ENCODE measurements at places on chromosomes 11 and 22.

DNA sequence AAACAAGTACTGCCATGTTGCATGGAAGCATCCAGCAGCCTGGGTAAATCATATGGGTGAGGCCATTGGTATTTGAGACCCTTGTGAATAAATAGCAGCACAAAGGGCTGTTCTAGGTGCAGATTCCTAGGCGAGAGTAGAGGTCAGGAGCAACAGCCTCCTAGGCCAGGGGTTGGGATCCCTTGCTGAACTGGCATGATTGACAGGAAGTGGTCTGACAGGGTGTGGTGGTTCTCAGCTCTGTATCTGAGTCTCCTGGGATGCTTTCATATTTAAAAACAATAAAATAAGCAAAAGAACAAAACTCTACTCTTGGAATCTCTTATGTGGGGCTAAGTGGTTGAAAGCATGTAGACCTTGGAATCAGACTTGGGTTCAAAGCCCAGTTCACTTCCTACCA is 35.8 kb downstream of the INSC start:
- no peak for DNase-seq

DNA sequence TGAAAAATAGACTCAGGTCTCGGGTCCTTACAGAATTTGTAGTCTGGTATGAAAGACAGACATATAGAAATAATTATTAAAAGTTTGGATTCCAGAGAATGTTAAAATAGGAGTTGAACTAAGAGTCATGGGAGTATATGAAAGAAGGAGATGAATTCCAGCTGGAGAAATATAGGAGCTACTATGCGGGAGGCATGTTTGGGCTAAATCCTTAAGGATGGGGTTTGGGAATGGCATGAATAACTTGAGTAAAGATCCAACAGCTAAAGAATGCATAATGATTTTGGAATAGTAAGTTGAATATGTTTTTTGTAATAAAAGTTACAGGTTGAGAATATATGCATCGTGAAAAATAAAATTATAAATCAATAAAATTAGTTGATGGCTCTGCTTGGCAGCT is 129.4 kb upstream of the SLC5A12 start:
- no peak for DNase-seq

DNA sequence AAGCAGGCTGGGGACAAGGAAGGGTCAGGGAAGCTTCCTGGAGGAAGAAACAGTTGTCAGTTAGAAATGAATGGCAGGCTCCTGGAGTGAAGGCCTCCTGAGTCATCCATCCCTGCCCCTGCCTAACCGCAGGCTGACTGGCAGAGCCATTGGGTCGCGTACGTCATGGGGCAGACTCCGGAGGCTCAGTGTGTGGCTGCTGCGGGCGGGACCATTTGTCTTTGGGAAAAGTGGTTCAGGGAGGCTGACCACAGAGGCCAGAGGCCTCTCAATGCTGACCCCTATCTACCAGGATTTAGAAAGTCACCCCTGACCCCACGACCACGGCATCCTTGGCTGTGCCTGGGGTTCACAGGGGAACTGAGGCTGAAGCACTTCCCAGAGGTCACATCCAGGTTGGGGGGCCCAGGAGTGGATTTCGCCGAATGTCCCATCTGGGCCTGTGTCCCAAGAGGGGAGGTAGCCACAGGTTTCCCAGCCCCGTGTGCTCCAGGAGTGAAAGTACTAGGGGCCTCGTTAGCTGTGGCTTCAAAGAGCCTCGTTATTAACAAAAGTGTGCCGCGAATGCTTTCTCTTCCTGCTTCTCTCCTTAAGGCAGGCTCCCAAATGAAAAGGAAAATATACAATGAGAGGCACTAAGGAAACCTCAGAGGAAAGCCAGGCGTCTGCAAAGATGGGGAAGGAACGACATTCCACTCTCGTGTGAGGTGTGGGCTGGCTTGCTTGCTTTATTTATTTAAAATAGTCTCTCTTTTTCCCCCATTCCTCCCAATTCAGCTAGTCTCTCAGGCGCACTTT is 58.9 kb downstream of the FLRT1 start:
- no peak for DNase-seq

DNA sequence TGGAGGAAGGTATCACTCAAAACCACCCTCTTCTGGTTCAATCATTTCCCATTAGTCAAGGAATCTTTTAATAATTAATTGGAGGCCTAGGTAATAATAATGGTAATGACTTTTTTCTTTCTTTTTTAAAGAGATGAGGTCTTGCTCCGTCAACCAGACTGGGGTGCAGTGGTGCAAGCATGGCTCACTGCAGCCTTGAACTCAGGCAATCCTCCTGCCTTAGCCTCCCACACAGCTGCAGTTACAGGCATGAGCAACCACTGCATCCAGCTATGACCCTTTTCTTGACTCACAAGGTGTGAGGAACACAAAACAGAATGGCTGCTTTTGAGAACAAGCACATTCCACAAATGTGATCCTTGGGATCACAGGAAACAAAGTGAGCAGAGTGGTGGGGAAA is 3.6 kb downstream of the POLDIP3 start:
- DNase-seq, result no peak

DNA sequence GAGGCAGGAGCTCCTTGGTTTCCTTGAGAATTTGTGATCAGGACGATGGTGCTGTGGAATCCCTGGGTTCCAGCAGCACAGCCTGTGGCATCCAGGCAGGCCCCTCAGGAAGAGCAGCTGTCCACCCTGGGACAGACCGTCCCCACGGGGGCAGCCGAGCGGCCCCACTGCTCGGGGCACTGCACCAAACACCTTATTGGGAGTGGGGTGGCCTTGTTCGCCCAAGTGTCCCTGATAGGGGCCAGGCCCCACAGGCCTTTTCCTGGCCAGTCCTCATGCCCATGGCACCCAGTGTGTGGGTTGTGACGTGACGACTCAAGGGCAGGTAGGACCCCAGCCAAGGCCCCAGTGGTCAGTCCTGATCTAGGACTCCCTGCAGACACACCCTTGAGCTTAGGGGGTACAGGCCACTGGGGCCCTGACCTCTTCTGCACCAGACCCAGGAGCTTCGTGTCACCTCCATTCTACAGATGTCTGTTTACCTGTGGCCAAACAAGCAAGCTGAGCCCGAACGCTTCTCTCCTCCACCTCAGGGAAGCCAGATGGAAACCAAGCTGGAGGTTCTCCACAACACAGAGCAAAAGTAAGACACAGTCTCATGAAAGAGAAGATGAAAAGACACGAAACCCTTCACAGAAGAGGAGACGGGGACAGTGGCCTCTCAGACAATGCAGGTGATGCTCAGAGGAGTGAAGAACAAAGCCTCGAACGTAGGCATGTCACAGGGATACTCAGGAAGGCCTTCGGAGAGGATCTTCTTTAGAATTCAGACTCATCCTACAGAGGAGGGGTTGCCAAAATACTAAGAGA is 1.6 kb upstream of the BRD1 start:
- no peak for DNase-seq

DNA sequence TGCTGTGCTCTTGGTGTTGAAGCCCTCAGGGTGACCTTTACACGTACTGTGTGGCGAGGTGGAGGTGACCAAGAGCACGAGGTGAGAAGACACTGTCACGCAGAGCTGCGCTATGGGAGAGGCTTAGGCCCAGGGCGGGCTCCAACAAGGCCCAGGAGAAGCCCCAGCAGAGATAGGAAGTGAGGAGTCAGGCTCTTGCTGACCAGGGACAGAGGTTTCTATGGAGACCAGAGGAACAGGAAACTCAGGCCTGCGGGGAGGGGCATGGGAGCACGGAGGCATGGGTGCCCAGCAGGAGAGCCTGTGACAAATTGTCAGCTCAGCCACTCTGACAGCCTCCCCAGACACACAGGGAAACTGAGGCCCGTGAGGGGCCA is 15.8 kb downstream of the DGKZ start:
- no peak for DNase-seq

DNA sequence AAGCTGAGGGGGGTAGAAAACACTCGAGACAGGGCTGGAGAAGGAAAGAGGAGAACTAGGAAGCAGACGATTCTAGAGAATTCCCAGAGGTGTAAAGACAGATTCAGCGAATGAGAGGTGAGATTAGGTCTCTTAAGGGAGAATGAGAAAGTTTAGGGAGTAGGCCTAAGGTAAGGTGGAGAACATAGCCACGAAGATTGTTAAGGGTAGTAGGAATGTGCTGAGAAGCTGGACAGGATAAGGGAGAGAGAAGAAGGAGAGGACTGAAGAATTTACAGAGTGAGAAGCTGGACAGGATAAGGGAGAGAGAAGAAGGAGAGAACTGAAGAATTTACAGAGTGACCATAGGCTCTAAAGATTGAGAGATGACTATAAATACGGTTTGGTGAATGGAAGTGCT is 908 bp downstream of the PPME1 start:
- DNase-seq, result no peak

GRCh38 chr11:76781046-76781801 is 1.9 kb upstream of the TSKU start:
- DNase-seq, result no peak

DNA sequence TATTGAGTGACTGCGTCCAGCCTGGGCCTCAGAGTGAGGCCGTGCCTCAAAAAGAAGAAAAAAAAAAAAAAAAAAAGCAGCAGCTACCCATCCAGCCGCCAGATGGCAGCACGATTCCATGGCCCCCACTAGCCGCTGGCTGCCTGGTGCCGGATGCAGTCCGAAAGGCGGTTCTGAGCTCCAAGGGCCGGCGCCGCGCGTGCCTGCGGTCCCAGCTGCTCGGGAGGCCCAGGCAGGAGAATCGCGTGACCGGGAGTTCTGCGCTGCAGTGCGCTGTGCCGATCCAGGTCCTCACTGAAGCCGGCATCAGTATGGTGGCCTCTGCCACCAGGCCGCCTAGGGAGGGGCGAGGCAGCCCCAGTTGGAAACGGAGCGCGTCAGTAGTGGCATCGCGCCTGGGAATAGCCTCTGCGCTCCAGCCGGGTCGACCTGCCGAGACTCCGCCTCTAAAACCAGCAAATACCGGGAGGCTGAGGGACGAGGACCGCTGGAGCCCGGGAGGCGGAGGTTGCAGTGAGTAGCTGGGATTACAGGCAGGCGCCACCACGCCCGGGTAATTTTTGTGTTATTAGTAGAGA is 19.3 kb downstream of the SCARF2 start:
- DNase-seq, result peak; percentile 80

GRCh38 chr11:80632156-80632555 is 1191.3 kb upstream of the TENM4 start:
- no peak for DNase-seq

Measured in GM12892 (cell line).